ENCODE measurements at places on chromosomes 5 and 9.

DNA sequence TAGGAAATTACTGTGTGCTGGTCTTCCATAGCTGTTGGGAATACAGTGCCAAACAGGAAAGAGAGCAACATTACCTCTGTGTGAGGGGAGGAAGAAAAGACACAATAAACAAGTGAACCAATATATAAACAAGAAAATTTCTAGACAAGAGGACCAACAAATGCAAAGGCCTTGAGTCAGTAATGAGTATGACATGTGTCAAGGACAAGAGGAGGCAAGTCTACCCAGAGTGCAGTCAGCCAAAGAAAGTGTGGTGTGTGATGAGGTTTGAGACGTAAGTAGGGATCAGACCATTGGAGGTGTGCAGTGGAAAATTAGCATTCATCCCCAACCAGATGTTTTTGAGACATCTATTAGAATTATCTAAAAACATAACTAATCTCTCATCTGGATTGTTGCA lies 69.5 kb upstream of the CDH6 start:
- DNase-seq = no peak

DNA sequence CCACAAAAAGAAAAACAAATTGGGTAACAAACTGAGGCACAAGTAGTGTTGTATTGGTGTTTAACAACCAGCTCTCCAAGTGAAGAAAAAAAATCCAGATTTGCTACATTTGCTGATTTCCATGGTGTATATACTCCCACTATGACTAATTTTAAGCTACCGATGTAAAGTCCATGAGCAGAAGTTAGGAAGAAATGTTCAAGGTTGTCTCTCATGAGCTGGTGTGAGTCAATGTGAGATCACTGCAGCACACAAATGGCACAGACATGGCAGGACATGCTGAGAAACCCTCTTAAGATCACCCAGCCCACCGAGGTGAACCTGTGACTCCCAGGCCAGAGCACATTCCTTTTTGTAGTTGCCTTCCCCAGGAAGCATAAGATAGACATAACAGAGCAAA lies 36.2 kb downstream of the SLC44A1 start:
- no peak for DNase-seq

GRCh38 chr5:8340739-8341344 lies 471.9 kb downstream of the MTRR start:
- DNase-seq = no peak

GRCh38 chr9:120841930-120842684 lies 615 bp downstream of the PSMD5 start:
- no peak for DNase-seq

GRCh38 chr9:111615928-111616327 lies 15.2 kb upstream of the DNAJC25 start:
- no peak for DNase-seq

DNA sequence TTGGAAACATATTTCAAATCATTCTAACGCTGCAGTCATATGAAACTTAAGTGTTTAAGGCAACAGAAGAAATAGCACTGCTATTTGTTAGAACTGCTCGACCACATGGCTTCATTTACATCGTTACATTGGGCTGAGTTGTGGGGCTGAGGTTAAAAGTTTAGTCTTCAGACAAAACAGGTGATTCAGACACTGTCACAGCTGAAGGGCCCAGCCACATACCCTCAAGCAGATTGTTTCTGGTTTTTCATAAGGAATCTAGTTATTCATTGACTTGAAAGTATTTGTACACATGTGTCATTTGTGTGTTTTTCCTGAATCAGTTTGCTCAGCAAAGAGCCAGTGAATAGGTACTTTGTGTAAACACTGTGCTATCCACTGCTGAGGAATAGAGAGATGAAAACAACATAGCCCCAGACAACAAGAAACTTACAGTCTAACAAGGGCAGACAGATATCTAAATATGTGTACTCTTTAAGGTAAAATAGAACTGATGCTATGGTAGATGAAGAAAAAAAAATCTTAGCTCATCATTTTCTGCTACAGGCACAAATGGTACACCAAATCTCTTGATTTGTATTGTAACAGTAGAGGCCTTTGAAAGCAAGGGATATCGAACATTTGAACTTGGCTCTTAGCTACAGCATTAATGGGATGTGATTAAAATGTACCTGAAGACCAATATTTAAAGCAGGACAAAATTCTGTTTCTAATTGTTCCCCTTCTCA lies 357.6 kb upstream of the RPS23 start:
- no peak for DNase-seq

- DNase-seq = no peak
Observed at GRCh38 chr9:38086496-38086895, 17.5 kb upstream of the SHB start.

GRCh38 chr9:93949694-93950449 lies 5.3 kb downstream of the BARX1 start:
- no peak for DNase-seq

DNA sequence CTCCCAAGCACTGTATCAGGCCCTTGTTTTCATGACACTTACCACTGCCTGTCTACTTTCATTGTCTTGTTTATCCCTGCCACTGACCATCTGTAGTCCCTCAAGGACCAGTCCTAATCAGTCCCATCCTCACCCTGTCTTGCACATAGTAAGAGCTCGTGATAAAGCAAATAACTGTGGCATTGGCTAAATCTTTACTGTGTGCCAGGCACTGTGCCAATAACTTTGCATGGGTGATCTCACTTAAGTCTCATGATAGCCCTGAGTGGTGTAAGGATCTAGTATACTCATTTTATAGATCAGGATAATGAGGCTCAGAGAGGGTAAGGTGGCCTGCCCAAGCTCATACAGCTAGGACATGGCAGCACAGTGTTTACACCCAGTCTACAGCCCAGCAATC lies 5.6 kb downstream of the CDX1 start:
- DNase-seq = no peak

DNA sequence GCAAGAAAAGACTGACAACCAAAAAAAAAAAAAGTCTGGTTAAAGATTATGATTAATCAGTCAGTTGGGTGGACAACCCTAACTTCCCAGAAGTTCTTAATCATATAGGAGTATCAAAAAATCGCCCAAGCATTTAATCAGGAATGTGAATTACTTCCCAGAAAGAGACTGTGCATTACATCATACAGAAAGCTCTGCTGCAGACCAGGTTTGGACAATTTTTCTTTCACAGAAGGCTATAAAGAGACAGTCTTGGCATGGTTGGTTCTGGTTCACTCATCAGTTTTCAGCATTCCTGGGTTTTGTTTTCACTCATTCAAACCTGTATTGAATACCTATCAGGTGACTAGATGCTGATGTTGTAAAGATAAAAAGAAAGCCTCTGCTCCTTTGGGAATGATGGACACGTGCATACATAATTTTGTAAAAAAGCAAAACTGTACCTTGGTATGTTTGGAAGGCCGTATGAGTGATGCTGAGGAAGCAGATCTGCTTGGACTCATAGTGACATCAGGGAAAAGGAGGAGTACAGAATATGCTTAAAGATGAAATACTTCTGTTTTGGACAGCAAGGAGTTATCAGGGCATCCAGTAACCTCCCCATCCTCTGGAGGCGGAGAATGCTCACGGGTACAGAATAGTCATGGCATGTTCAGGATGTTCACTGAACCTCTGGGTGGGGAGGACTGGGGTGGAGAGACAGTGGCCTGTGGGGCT lies 178.4 kb downstream of the GNA14 start:
- DNase-seq = no peak

- DNase-seq = no peak
Observed at GRCh38 chr5:153429761-153430380, 60.6 kb upstream of the GRIA1 start.

DNA sequence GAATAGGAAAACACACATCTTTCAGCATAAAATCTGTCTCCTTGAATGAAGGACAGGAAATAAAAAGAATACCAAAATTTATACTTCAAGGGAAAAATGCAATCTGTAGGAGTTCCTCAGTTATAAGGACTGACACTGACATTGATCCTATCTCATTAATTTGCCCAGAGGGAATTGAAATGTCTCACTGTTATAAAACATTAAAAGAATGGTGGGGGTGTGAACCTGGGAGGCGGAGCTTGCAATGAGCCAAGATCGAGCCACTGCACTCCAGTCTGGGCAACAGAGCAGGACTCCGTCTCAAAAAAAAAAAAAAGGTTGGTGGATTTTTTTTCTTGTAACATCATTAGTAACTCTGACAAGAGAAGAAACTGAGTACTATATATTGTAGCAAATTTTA lies 60.8 kb downstream of the TTLL11 start:
- no peak for DNase-seq

GRCh38 chr5:171263181-171263580 lies 45.9 kb upstream of the TLX3 start:
- DNase-seq = no peak

- no peak for DNase-seq
Observed at GRCh38 chr9:33381231-33381791, 21.1 kb downstream of the AQP7 start.

DNA sequence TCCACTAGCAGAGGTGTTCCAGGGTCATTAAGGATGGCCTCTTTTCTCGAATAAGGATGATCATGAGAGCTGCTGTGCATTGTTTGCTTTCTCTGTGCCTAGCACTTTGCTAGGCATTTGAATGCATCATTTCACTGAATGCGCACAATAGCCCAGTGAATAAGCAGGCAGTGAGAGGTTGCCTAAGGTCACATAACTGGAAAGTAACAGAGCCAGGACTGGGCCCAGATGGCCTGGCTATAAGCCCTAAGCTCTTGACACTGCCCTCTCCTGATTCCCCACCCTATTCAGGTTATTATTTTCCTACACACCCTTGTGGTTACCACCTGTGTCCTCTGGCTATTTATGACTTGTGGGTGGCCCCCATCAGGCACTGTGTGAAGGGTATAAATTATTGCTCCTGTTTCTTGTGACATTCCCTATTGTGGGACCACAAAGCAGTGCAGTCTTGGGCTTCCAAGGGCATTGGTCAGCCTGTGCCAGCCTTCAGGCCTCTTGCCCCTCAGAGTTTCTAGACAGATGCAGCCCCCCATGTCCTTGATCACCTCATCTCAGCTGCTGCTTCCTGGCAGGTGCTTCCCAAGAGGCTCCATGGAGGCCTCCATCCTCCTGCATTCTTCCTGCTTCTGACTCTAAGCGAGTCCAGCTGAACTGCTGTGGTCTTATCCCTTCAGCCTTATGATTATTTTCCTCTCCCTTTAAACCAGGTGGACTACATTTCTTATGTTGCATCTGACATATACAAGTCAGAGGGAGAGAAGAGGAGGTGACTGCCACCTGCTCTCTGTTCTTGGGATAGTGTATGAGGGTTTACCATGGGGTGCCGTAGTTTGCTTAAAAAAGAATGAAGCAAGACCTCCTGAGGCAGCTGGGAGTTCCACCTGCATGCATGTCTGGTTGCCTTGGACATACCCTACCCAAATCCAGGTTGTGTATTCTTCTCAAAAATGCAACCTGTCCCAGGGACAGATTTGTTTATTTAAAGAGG lies 47.6 kb downstream of the ANGPTL2 start:
- DNase-seq = no peak

DNA sequence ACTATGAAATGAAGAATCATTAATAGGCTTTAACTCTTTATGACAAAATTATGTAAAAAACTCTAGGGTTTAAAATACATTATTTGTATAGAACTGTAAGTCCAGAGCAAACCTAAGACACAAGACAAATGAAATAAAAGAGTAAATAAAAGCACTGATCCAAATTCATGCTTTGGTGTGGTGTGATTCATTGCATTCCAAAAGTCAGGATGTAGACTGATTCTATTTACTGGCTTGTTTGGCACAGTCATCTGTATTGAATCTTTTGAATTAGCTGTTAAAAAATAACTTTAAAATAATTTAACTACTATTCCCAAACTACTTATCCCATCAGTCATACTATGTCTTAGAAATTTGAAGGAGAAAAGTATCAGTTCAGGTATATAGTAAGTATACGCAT lies 31.1 kb downstream of the IL4 start:
- DNase-seq = no peak

DNA sequence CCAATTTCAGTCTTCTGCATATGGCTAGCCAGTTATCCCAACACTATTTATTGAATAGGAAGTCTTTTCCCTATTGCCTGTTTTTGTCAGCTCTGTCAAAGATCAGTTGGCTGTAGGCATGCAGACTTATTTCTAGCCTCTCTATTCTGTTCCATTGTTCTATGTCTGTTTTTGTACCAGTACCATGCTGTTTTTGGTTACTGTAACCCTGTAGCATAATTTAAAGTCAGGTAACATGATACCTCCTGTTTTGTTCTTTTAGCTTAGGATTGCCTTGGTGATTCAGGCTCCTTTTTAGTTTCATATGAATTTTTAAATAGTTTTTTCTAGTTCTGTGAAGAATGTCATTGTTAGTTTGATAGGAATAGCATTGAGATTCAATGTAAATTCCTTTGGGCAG lies 104.9 kb upstream of the SLCO6A1 start:
- no peak for DNase-seq

- DNase-seq = no peak
Observed at GRCh38 chr9:27392451-27392850, 95.5 kb upstream of the EQTN start.

DNA sequence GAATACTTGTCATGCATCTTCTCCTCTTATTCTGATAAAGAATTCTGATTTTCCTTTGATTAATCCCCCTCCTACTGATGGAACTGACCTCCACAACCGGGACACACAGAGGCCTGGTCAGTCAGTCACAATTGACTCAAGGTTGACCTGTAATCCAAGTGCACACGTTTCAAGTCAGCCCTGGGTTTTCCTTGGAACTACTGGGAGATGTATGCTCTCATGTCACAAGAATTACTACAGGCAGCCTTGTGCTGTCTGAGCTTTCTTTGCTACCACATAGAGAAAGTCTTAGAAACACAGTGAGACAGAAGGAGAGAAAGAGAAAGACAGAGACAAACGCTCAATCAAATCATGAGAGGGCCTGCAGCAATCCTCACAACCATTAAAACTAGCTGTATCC lies 345.8 kb downstream of the PDE4D start:
- DNase-seq = no peak

DNA sequence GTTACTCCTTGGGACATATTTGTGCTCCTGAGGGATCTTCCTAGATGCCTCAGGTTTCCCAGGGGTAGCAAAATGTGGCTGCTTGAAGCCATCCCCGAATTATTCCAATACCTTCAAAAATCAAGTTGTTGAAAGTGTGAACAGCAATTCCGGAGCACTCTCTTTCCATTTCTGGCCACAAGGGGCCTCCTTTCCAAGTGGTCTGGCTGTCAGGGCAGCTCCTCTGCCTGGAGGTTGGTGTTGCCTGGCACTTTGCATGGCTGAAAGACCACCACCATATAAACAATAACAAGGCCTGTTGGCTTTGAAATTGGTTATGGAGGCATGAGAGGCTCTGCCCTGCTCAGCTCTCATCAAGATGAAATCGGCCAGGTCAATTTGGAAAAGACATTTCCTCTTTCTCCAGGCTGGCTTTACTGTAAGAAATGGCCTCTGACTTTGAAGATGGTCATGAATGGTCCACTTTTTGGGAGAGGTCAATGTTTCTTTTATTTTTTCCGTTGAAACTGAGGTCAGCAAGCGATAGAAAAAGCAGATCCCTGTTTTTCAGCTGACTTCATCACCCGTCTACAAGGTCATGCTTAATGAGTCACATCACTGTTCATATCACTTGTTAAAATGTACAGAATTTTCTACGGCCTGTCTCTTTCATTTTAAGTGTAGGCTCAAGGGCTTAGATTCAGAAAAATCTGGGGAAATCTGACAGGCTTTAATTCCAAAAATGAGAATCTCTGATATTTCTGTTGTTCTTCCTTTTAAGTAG lies 481.1 kb upstream of the ZNF608 start:
- no peak for DNase-seq

Data from CMK (cell line).